ENCODE measurements at places on chromosomes 6 and 20. TPM values are rescaled to one million over a fixed set of nuclear protein-coding genes. Genes with fewer than 3 reads are reported as not detected.
A peak's percentile ranks its signal among the peaks of the same experiment; 100 is the strongest.

The LY6G6D gene
- total RNA-seq: not detected

The RIPPLY2 gene
- not detected for total RNA-seq

The ULBP2 gene
- 0.76 TPM for total RNA-seq

The PTK6 gene
- total RNA-seq: 0.51 TPM

The E2F3 gene
- 13.8 TPM for total RNA-seq

DNA sequence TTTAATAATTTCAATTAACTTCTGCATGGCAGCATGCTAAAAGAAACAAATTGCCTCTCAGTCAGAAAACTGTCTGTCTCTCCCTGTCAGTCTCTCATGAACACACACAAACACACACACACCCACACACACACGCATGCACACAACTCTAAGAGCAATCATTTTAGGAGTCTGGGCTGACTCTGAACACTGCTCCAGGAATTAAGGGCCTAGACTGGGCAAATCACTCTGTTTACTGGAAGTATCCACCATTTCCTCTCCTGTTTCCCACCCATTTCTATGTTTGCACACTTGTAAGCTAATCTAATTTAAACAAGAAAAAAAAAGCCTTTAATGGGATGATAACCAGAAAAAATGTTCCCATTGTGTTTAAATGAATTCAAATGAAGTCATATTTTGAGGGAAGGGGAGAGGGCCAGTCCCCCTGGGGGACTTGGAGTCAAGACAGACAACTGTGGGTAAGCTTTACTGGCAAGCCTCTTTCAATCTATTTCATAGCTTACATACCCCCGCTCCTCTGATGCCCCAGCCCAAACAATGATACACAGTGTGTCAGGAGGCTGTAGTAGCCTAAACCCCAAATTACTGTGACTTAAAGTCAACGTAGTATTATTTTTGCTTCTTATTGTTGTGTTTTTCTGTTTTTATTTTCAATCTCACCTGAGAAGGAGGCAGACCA is 447.8 kb upstream of the FLRT3 start:
- no peak for DNase-seq

GRCh38 chr6:169555971-169556617 is 145.7 kb downstream of the WDR27 start:
- DNase-seq: peak; percentile 47

DNA sequence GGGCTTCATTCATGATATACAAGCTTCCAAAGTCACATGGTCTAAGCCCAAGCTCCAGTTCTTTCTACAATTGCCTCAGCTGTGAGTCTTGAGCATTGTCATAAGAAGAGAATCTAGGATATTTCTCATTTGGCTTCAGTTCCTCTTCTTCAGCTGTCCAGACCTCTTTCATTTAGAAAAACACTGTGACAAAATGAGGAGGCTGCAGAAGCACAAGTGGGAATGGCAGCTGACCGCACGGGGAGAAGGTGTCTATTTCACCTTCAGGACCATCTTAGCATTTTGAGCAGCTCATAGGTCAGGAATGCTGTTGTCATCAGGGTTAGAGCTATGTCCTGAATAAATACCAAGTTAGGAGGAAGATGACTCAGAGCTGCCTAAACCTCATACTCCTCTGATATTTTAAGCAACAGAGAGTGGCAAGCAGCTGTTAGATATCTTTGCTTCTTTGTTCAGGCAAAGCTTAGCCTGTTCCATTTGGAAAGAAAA is 390.1 kb upstream of the CITED2 start:
- no peak for DNase-seq

- DNase-seq: no peak
Measured at GRCh38 chr6:150670311-150670710, 70.6 kb downstream of the PLEKHG1 start.

DNA sequence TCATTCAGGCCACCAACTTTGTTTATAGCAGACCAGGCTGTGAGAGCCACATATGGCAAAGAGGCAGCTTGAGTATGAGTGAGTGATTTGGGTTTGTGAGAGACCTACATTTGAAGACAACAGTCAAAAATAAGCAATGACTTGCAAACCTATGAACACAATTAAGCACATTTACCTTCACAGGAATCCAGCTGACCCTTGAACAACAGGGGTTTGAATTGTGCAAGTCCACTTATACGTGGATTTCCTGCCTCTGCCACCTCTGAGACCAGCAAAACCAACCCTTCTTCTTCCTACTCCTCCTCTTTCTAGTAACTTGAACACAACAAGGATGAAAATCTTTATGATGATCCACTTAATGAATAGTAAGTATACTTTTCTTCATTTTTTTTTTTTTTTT is 10.1 kb downstream of the RTN4IP1 start:
- no peak for DNase-seq

- no peak for DNase-seq
Measured at GRCh38 chr6:92888316-92888715, 531.0 kb downstream of the EPHA7 start.

DNA sequence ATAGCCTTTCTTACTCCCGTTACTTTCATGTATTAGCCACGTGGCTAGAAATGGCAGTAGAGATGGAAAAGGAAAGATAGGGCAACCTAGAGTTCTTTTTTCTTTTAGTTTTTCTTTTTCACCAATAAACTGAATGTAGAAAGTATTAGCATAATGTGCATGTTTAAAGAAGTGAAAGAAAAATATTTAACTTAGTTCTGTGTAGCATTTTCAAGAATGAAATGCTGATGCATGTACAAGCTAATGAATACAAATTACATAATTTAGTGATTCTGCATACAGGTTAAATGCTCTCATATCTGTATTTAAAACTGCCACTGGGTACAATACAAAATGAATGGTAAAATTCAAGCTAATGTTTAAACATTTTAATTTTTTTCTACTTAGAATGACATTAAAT is 22.6 kb upstream of the IL20RA start:
- no peak for DNase-seq

Measured in Karpas-422 (cell line).